Peyer's patch (tissue), 4 donors: ENCODE measurements at places on chromosomes 5 and 9. TPM values are rescaled to one million over a fixed set of nuclear protein-coding genes. Genes with fewer than 3 reads are reported as not detected.
A peak's percentile ranks its signal among the peaks of the same experiment; 100 is the strongest.

Gene FCHO2
- total RNA-seq: 27.1 TPM

Gene GRXCR2
- total RNA-seq: not detected

Gene BARHL1
- not detected for total RNA-seq

Gene HTR4
- 46.6 TPM for total RNA-seq

Gene HMCN2
- 24.8 TPM for total RNA-seq

Gene GPR151
- not detected for total RNA-seq

- no peak overlapping the region for H3K27ac ChIP-seq
- DNase-seq: no peak
- H3K36me3 ChIP-seq: no peaks in the 10 kb centered on the region
- H3K4me1 ChIP-seq: no peaks in the 10 kb centered on the region
- H3K27me3 ChIP-seq: no peaks in the 10 kb centered on the region
Measured at GRCh38 chr9:80049096-80049782, 477.5 kb downstream of the TLE4 start.

- no peaks in the 10 kb centered on the region for H3K4me1 ChIP-seq
- no peaks in the 10 kb centered on the region for H3K27me3 ChIP-seq
- no peak for DNase-seq
- no peak overlapping the region for H3K27ac ChIP-seq
- no peak overlapping the region for H3K4me3 ChIP-seq
- no peaks in the 10 kb centered on the region for H3K36me3 ChIP-seq
Measured at GRCh38 chr5:146440870-146441495, 6.2 kb upstream of the TCERG1 start.

DNA sequence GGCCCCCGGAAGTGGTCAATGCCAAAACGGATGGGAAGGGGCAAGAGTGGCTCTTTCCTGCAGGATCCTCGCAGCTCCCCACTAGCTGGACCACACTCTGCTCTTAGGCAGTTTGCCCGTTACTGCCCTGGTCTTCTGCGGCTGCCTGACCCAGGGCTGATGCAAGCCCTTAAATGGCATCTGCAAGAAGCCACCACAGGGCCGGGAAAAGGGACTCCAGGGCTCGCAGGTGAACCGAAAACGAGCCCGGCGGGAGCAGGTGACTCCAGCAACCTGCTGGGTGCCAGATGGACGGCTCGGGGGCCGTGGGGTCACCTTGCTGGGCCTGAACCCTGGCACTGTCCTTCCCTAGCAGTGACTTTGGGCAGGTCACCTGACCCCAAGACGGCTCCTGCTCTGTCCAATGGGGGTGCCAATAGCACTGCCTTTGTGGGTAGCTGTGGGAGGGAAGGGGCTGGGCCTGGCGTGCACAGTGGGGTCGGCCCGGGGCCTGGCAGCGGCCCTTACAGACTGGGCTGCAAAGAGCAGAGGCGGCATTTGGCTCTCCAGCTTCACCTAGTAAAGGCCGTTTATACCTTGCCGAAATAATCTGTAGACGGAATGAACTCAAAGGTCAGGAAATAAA, 1.3 kb downstream of the TMEM250 start:
- H3K27me3 ChIP-seq: no peaks in the 10 kb centered on the region
- peak overlapping the region; percentile 100 for H3K27ac ChIP-seq
- no peak for DNase-seq
- peaks cover 35% of the 10 kb centered on the region for H3K4me1 ChIP-seq

- H3K27ac ChIP-seq: no peak overlapping the region
- H3K27me3 ChIP-seq: no peaks in the 10 kb centered on the region
- DNase-seq: no peak
- no peak overlapping the region for H3K4me3 ChIP-seq
- H3K36me3 ChIP-seq: no peaks in the 10 kb centered on the region
Measured at GRCh38 chr5:96640696-96641095, 21.5 kb upstream of the CAST start.

DNA sequence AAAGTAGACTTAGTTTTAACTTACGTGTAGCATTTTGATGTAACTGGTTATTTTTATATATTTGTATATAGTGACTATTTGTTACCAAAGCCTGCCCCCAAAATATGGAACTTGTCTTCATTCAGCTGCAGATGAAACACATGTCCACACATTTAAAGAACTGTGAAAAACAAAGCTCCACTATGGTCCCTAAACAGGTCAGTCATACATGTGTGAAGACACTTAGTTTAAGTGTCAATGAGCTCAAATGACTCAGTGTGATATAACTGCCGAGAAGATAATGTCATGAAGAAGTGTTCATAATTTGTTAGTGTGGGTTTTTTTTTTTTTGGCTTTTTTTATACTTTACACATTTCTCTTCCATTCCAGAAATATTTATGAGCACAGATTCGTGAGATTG, 28.2 kb downstream of the HAVCR1 start:
- H3K36me3 ChIP-seq: no peaks in the 10 kb centered on the region
- H3K4me1 ChIP-seq: no peaks in the 10 kb centered on the region
- H3K4me3 ChIP-seq: no peak overlapping the region

- no peaks in the 10 kb centered on the region for H3K36me3 ChIP-seq
- H3K27ac ChIP-seq: no peak overlapping the region
- H3K4me3 ChIP-seq: no peak overlapping the region
- H3K27me3 ChIP-seq: no peaks in the 10 kb centered on the region
- peaks cover 4% of the 10 kb centered on the region for H3K4me1 ChIP-seq
Measured at GRCh38 chr5:90949469-90950358, 391.1 kb downstream of the ADGRV1 start.

GRCh38 chr9:122605691-122606090, 8.8 kb upstream of the OR1Q1 start:
- no peak overlapping the region for H3K4me3 ChIP-seq
- no peak for DNase-seq
- H3K4me1 ChIP-seq: no peaks in the 10 kb centered on the region
- no peaks in the 10 kb centered on the region for H3K27me3 ChIP-seq
- no peaks in the 10 kb centered on the region for H3K36me3 ChIP-seq

DNA sequence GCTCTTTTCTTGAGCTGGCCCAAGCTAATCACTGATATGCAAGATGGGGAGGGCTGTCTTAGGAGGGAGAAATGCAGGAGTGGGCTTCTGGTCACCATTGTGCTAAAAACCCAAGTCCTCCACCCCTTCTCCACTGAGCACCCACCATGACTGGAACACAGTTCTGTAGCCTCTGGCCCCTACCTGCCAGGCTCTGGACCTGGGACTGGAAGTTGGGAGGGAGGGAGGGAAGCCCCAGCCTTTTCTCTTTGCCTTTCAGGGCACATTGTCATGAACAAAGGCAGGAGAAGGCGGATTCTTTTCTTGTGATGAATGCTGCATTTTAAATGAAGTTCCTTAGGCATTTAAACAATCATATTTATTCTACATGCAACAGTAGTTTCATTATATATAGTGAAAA, 559.1 kb upstream of the TRPC7 start:
- H3K27me3 ChIP-seq: no peaks in the 10 kb centered on the region
- DNase-seq: no peak
- no peaks in the 10 kb centered on the region for H3K36me3 ChIP-seq
